ENCODE measurements at places on chromosomes 13 and 19.

DNA sequence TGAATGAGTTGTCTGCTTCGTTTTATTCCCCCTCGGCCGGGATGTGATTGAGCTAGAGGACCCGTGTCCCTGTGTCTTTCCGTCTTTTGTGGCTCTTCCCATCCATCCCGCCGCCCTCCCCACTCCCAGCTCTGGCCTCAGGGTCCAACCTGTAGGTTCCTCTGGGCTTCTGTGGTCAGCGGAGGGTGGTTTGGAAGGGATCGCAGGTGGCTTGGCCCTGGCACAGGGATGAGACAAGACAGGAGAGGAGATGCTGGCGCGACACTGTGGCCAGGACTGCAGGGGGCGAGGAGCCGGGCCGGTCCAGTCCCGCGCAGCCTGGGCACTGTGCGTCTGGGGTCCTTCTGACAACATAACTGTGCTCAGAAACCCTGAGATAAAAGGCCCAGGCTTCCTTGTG is 2.0 kb downstream of the EVI5L start:
- DNase-seq = no peak

DNA sequence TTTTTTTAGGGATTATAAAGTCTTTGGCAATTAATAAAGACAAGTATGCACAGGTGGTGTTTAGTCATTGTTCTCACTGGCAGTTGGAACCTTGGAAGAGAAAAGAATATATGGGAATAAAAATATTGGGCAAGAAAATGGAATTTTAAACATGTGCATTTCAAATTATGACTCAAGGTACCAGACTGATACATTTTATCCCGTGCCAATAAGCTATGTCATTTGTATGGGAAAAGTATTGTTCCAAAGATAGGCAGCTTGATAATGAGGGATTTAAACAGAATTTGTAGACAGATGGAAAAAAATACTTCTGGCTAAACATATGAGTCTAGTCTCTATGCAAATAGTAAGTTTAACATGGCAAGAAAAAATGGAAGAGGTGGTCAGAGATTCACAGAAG is 169.5 kb upstream of the UFM1 start:
- no peak for DNase-seq

DNA sequence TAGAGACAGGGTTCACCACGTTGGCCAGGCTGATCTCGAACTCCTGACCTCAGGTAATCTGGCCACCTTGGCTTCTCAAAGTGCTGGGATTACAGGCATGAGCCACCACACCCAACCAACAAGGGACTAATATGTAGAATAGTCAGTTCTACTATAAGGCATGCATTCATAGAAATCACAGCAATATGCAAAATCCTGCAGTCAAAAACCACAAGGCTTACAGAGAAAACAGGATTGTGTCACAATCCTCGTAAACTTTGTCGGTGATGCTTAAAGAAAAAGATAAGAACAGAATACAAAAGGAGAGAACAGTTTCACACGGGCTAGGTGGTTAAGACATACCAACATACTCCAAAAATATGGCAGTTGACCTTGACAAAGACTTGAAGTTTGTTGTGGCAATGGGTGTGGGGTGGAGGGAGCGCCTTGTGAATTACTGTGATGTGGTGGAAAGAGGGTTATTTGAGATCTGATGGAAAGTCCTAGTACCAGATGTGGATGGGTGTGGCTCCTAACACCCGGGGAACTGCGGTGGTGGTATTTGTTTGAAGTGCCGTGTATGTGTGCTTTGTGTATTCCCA is 12.4 kb downstream of the NOSIP start:
- DNase-seq = peak; percentile 67

GRCh38 chr19:55176076-55176475 is 4.0 kb downstream of the SYT5 start:
- DNase-seq = no peak

- DNase-seq = no peak
Observed at GRCh38 chr13:30170569-30170968, 136.8 kb downstream of the KATNAL1 start.

DNA sequence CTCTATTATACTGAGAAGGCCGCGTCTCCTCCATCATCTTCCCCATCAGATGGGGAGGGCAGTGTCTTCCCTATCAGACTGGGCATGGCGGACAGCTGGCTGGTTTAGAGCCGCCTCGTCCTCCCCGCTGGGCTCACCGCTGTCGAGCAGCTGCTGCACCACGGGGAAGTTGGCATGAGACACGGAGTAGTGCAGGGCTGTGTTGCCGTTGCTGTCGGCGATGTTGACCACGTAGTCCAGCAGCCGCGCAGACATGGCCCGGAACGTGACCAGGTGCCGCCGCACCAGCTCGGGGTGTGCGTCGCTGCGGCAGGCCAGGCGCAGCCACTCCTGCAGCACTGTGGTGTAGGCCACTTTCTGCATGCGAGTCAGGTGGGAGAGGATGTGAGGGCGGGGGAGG is 18.8 kb upstream of the SPC24 start:
- DNase-seq = no peak

DNA sequence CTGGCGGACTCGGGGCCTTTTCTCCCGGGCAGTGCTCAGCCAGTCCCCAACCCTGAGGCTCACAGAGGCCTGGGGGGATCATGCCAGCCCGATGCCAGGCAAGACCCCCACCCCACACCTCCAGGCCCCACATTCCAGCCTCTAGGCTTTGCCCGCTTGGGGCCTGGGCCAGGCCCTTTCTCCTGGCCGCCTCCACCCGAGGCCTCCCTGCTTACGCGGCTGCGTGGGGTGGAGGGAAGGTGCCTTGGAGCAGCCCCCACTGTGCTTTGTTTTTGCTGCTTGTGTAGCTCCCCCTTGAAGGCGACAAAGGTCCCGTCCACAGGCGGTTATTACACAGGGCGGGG is 38.4 kb downstream of the SMIM24 start:
- DNase-seq = no peak

DNA sequence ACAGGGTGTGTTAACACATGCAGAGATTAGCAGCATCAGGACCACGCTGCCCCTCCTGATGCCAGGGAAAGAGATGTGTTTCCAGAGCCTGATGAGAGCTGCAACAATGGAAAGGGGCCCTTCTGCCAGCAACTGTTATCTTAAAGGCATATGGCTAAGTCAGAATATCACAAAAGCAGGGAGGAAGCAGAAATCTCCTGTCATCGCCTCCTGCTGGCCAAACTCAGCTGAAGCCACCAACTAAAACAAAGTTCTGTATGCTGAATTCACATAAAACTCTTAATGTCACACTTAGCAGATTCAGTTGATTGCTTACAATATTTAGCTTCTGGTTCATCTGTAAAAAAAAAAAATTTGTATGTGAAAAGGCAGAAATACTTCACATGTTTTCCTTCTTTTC is 178.2 kb downstream of the GPC5 start:
- no peak for DNase-seq

DNA sequence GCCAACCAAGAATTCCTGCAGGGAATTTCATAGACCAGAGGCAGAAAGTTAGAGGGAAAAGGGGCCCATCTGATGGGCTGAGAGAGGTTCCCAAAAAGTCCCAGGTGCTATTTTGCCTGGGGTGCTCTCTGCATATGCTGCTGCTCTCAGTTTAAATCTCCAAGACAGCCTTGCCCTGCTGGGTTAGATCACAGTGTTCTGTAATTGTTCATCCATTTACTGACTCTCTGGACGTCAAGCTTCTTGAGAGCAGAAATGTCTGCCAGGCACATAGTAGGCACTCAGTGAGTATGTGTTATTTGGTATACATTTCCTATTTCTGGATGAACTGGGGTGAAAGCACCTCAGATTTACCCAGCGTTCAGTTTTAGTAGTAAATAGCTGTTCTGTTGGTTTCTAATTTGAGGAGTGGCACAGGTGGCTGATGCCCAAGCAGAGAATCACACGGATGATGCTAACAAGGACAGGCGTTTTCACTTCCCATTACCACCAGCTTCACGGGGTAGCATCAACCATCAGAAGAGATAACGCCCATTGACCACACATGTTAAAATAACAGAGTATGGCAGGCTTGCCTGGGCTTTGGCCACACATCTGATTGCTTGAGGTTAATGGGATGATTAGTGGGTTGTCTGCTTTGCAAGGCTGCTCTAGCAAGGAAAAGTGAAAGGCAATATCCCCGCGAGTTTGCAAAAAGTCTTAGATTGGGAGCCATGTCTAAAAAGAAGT is 161.1 kb downstream of the SLC7A1 start:
- no peak for DNase-seq

DNA sequence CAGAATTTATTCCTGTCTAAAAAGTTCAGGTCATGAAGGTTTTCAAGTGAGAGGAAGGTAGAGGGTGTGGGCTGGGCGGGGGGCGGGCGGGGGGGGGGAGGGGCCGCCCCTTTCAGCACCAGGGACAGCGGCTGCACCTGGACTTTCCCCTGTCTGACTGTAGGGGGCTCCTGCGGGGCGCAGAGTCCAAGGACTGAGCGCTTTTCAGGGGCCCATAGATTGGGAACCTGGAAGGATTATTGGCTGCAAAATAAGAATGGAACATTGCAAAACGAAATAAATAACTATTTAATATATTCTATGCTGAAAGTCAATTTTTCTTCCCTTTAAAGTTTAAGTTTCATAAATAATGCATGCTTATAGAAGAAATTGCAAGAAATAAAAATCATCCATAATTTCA is 8.9 kb upstream of the CYP4F3 start:
- peak; percentile 12 for DNase-seq

GRCh38 chr13:70694996-70695715 is 586.9 kb upstream of the KLHL1 start:
- no peak for DNase-seq

DNA sequence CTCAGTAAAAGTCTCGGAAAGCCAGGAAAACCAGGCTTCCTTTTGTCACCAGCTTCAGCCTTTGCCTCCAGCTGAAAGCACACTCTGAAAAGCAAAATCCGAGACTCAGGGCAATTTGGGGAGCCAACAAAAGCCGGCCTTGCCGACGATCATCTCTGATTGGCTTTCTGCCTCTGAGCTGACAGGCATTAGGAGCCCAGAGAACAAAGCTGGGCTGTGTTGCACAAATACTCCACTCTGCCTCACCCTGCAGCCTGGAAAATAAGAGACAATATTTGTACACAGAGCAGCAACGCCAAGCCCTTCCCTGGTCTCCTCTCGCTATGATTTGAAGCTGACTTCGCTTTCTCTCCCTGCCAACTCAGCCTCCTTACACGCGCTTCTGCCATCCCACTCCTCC is 46.9 kb downstream of the CACNA1A start:
- DNase-seq = no peak

DNA sequence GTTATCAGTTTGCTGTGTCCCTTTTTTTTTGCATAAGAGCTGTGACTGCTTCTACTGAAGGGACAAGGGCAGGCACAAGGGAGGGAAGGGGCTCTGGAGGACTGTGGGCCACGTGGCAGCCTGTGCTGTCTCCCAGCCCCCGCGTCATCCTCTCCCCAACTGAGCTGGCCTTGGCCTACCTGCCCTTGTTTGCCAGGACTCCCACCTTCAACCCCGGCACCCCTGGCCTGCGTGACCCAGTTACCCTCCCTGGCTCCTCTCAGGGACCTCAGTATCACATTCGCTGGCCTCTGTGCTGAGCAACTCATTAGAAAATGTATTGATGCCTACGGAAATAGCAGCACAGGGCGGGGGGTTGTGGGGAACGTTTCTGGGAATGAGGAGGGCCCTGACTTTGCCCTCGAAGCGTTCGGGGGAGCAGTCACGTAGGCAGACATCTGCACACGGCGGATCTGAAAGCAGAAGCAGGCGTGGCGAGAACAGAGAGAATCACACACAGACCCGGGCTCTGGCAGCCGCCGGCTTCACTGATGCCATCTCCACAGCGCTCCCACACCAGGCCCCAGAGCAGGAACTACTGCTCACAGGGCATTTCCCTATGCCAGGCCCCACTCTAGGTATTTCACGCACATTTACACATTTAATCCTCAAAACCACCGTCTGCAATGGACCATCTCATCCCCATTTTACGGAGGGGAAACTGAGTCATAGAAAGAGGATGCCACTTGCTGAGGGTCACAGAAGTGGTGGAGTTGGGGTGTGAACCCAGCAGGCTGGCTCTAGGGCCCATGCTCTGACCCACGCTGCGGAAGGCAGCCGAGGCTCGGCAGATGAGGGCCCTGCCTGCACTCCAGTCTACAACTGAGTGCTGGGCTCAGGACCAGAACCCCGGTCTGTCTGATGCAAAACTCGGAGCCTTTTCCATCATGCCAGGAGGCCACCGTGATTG is 5.7 kb upstream of the ATF5 start:
- no peak for DNase-seq

DNA sequence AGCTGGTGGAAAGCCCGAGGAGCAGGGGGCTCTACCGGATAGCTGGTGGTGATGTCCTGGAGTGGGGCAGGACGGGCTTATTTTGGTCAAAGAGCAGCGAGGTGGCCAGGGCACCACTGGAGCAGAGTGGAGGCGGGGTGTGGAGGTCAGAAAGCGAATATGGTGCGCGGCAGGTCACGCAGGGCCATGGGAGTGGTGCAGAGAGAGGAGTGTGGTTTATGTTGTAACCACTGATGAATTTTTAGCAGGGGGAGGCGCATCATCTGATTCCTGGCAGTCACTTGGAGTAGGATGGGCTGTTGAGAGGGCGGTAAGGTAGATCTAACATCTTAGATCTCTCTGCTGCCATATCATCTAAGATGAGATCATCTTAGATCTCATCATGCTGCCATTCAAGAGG is 1.4 kb upstream of the ZNF414 start:
- peak; percentile 25 for DNase-seq

GRCh38 chr13:46307554-46307953 is 79.5 kb downstream of the RUBCNL start:
- DNase-seq = no peak

- DNase-seq = no peak
Observed at GRCh38 chr19:32186542-32187330, 158.7 kb upstream of the ZNF507 start.

DNA sequence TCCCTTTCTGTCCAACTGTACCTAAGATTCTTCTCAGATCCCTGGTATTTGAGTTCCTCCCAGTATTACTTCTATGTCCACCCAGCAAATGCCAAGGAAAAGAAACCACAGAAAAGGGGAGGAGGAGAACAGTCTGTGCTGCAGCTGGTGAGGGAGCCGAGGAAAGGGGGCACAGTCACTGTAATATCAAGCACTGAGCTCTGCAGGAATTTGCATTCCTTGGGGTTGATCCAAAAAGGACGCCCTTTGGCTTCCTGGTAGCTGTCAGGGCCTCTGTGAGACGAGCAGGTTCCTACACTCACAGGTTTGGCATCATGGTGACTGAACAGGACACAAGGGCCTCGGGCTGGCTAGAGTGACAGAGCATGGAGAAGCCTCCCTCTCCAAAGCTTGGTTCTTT is 273.4 kb downstream of the NHLRC3 start:
- DNase-seq = no peak
